ENCODE measurements at places on chromosomes 2 and 18. TPM values are rescaled to one million over a fixed set of nuclear protein-coding genes. Genes with fewer than 3 reads are reported as not detected.
A peak's percentile ranks its signal among the peaks of the same experiment; 100 is the strongest.

DNA sequence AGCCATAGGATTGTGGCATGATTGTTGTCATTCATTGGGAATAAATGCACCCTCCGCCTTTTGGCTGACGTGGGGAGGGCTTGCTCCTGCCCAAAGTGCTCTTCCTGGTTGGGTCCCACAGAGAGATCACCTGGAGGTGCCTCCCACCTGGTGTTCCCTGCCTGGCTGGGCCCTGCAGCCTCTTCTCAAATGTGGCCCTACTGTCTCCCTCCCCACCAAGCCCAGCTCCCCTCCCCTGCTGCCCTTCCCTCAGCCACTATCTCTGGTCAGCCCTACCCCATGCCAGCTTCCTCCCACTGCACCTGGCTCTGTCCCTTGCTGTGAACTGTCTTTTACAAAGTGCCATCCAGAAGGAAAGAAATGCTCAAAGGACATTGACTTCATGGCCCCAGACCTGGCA is 173.4 kb downstream of the GLI2 start:
- no peak for DNase-seq

Gene IL36A
- 0.99 TPM for total RNA-seq

- DNase-seq = peak; percentile 29
Observed at GRCh38 chr2:27262379-27263286, at the start of gene SLC30A3. Gene SLC30A3 (minus strand): TSS chr2:27263047. CDS start chr2:27262906, 141 bp downstream.

Gene EFHD1
- 0.33 TPM for total RNA-seq

GRCh38 chr18:13808294-13809042 is 15.5 kb upstream of the MC5R start:
- DNase-seq = no peak

- DNase-seq = no peak
Observed at GRCh38 chr2:193743089-193743488, 1548.4 kb upstream of the TMEFF2 start.

- no peak for DNase-seq
Observed at GRCh38 chr18:59360381-59360780, 1.3 kb upstream of the LMAN1 start.

GRCh38 chr2:73821669-73822068 is 7.1 kb upstream of the STAMBP start:
- DNase-seq = no peak

- no peak for DNase-seq
Observed at GRCh38 chr2:162821176-162821575, 17.4 kb downstream of the KCNH7 start.

GRCh38 chr2:122780251-122780650 is 1024.8 kb downstream of the TSN start:
- no peak for DNase-seq

DNA sequence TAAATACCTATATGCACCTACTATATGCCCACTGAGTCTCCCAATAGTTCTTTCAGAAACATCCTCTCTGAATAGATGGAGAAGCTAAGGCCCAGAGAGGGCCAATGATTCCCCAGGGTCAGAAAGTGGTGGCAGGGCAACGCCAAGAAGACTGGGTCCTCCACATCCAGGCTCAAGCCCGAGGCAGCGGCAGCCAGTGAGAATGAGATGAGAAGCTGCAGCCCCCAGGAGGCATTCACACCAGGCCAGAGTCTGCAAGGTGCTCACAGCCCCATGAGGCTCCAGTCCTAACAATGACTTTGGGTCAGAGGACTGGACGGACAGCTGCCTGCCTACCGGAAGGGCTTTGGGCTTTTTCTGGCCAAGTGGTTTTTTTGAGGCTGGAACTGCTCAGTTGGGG is 3.5 kb downstream of the TEX261 start:
- no peak for DNase-seq

DNA sequence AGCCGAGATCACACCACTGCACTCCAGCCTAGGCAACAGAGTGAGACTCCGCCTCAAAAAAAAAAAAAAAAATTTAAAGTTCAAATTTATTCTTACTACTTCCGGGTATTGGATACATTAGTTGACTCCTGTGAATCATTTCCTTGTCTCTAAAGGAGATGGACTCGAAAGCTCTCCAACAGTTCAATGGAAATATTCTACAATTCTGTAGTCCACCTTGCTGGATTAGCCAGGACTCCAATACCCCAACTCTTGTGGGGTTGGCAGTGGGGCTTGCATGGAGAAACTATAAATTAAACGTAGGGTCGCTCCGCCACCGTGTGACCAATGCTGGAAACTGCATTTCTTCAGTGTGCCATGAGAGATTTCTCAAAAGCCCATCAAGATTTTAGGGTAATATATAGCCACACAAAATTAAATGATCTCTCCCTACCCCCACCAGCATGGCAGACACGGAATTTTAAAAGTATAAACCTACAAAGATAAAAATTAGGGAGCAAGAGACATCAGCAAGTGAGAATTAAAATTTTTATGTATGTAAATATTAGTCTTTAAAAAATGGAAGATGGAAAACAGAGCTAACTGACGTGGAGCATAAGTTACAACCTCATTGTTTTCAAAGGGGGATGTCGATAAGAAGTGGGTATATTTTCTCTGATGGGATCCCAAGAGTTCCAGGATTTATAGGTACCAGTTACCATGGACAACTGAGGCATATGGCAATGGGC is 27.8 kb upstream of the GAREM2 start:
- peak; percentile 74 for DNase-seq

DNA sequence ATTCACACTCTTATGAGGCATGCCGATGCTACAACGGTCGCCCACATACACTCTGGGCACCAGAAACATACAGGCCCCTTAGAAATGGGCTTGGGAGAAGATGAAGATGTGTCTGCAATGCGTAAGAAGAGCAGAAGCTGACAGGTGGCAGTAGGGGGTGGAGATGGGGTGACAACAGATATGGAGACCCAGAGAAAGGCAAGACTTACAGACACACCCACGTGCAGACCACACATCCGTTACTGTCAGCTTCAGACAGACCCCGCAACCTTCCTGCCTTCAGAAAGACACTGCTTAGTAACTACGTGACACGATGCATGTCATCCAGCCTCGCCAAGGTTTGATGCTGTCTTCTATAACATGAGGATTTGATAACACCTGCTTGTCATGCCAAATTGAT is 89.5 kb downstream of the ZFP36L2 start:
- peak; percentile 98 for DNase-seq

DNA sequence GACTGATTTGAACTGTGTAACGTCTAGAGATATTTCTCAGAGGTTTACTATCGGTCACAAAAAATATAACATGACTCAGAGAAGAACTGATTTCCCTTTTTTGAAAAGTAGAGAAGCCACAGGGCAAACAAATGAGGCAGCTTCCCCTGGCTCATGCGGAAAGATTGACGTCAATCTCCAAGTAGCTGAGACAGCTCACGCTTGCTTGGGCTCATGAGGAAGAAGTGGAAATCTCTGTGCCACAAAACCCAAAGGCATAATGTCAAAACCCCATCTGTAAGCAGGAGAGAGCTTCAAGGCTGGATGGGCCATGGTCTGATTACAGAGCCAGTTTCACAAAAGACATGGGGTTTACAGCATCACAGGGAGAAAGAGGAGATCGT is 188.1 kb downstream of the ARL4C start:
- DNase-seq = no peak

- DNase-seq = no peak
Observed at GRCh38 chr2:240619506-240620148, 5.7 kb upstream of the GPR35 start.

- DNase-seq = no peak
Observed at GRCh38 chr2:169771021-169771420, 27.6 kb upstream of the SSB start.

Gene VSNL1
- total RNA-seq = 0.47 TPM

GRCh38 chr2:102269200-102269524 is 42.2 kb upstream of the IL1RL1 start:
- DNase-seq = no peak

DNA sequence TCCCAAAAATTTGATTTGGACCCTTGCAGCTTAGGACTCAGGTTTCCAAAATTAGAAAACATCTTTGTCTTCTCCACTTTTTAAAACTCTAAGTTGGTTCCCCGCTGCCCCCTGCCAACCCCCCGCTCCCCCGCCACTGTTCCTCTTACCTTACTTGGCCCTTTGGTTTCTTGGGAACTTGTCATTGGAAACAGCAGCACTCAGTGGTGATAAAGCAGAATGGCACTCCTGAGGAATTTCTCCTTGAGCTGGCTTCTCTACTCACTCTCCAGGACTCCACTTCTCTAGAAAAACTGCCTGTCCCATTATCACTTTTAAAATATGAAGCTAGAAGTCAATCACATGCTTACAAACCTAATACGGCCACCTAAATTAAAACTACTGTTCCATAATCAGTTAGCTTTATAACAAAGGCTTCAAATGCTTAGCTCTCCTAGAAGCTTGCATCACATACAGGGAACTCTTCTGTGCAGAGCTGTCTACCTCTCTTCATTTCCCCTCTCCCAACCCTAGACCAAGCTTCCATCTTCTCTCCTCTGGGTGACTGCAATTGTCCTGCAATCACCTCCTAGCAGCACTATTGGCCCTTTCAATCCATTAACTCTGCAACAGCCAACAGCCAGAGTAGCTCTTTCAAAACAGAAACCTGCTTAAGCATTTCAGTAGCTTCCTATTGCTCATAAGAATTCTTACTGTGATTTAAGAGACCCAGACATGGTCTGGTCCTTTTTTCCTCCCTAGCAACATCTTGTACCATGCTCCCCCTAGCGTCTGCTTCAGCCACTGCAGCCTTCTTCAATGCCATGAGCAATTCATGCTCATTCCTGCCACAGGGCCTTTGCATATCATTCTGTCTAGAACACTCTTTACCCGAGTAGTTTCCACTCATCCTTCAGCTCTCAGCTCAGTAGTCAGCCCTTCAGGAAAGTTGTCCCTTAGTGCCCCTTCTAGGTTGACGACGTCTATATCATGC is 15.2 kb upstream of the PLEKHM3 start:
- DNase-seq = no peak

DNA sequence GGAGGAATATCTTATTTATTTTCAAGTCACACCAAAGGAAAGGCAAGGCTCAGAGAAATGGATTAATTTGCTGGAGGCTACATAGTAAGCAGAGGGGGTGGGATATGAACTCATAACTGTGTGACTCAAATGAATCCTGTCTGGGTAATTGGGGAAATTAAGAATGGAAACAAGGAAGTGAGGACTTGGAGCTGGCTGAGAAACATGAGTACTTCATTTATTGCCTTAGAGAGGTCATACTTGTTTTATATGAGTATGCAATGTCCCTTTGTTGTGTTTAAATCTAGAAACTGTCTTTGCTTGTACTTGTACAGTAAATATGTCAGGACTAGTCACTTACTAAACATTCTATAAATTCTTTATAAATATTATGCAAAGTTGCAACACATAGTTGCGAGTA is 2166.7 kb upstream of the PIK3C3 start:
- no peak for DNase-seq

GRCh38 chr2:30300122-30300455 is 68.8 kb downstream of the LBH start:
- no peak for DNase-seq

DNA sequence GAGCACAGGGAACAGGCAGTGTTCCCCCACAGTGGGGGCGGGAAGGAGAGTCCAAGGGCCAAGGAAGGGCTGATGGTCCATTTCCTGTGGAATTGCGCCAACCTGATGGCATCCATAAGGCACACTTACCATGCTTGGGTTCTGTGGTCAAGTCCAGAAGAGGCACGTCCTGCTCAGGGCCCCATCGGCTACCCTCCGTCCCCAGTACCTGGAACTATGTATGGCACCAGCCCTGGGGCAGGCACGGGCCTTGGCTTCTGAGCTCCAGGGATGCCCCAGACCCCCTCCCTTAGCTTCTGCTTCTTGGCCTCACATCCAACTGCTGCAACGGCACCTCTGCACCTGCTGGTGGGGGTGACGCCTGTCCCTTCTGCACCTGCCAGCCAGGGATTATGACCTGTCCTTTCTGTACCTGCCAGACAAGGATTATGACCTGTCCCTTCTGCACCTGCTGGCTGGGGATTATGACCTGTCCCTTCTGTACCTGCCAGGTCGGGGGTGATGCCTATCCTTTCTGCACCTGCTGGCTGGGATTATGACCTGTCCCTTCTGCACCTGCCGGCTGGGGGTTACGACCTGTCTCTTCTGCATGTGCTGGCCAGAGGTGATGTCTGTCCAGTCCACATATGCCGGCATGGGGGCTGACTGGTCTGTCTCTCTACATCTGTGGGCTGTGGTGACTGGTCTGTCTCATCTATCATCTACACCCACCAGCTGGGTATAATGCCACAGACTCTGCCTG is 45.4 kb upstream of the SNTG2 start:
- DNase-seq = no peak

GRCh38 chr18:74146756-74147155 is 878 bp downstream of the FBXO15 start:
- DNase-seq = no peak

- no peak for DNase-seq
Observed at GRCh38 chr18:42649331-42650035, 466.0 kb downstream of the RIT2 start.

GRCh38 chr2:46796843-46797625 is 118.6 kb downstream of the MCFD2 start:
- DNase-seq = no peak

Gene POU3F3
- 0.14 TPM for total RNA-seq

- no peak for DNase-seq
Observed at GRCh38 chr18:33951031-33951430, 273.7 kb downstream of the NOL4 start.

GRCh38 chr2:218256612-218257350 is 4.0 kb upstream of the GPBAR1 start:
- no peak for DNase-seq

Data from thymus (tissue), 14 donors.